ENCODE measurements at places on chromosomes 13 and 19. TPM values are rescaled to one million over a fixed set of nuclear protein-coding genes. Genes with fewer than 3 reads are reported as not detected.

The SLITRK1 gene
- total RNA-seq, result 0.10 TPM

The SLITRK6 gene
- 1.5 TPM for total RNA-seq

The NLRP5 gene
- total RNA-seq, result not detected

The SPC24 gene
- 1.1 TPM for total RNA-seq

The CAMSAP3 gene
- total RNA-seq, result not detected

The MEF2B gene
- 1.6 TPM for total RNA-seq

GRCh38 chr13:43908156-43909126, 28.7 kb downstream of the LACC1 start:
- H3K4me3 ChIP-seq, result no peak overlapping the region
- no peaks in the 10 kb centered on the region for H3K4me1 ChIP-seq
- no peak for DNase-seq
- H3K27ac ChIP-seq, result no peak overlapping the region
- no peaks in the 10 kb centered on the region for H3K36me3 ChIP-seq

DNA sequence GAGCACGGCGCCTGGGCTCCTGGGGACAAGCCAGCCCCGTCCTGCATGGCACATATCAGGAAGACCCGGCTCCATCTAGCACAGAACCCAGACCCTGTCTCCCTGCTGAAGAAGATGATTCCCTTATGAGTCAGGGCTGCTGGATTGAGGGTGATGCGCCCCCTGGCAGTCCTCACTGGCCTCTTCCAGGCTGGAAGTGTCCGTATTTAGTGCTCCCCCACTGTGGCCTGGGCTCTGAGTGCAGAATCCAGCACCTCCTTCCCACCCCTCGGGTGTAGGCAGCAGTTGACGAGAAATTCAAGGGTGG, 14.9 kb downstream of the COMP start:
- no peaks in the 10 kb centered on the region for H3K4me1 ChIP-seq
- H3K36me3 ChIP-seq, result no peaks in the 10 kb centered on the region
- no peak for DNase-seq
- no peak overlapping the region for H3K27ac ChIP-seq
- no peaks in the 10 kb centered on the region for H3K27me3 ChIP-seq
- H3K4me3 ChIP-seq, result no peak overlapping the region

DNA sequence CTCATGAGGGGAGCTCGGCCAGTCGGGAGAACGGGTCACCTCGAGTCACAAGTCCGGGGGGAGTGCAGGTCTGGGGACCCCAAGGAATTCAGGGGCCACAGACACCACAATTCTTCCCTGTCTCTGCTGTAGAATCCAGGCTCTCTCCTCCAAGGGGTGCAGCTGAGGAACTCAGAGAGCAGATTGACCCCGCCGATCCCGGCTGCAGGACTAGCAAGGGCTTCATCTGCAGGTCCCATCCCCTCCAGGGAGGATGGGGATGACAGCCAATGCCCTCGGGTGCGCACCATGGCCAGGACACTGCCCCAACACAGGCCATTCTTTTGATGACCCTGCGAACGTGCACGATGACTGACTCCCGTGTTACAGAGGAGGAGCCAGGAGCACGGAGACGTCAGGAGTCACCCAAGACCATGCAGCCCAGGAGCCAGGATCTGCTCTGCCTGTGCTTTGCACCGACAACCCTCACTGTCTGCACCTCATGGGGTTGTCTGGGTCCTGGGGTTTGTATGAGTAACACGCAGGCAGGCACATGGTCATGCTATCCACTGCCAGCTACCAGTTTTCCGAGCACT, 48.5 kb upstream of the TUBGCP3 start:
- no peak for DNase-seq
- no peaks in the 10 kb centered on the region for H3K27me3 ChIP-seq
- no peaks in the 10 kb centered on the region for H3K4me1 ChIP-seq

GRCh38 chr13:73820688-73821087, 313.5 kb downstream of the KLF12 start:
- H3K27me3 ChIP-seq, result no peaks in the 10 kb centered on the region
- no peak overlapping the region for H3K27ac ChIP-seq
- no peak overlapping the region for H3K4me3 ChIP-seq

- no peak for DNase-seq
- no peak overlapping the region for H3K27ac ChIP-seq
- no peak overlapping the region for H3K4me3 ChIP-seq
- no peaks in the 10 kb centered on the region for H3K4me1 ChIP-seq
- no peaks in the 10 kb centered on the region for H3K36me3 ChIP-seq
Observed at GRCh38 chr13:76129305-76130000, 493.3 kb downstream of the LMO7 start.

DNA sequence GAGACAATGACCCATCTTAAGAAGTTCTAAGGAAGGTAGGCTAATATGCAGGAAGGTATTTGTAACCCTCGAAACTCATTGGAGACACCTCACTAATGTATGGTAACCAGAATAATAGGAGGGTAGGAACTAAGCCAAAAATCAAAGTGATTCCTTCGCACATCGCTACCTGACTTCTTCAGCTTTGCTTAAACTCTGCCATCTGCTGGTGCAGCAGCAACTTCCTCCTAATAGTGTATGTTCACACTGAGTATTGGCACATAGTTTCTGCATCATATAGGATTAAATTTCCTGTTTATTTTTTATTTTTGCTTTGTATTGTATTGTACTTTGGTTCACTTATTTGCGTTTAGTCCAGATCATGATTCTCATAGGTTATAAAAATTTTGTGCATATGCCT, 676.2 kb downstream of the GPC5 start:
- H3K27ac ChIP-seq, result no peak overlapping the region
- H3K27me3 ChIP-seq, result no peaks in the 10 kb centered on the region
- no peaks in the 10 kb centered on the region for H3K36me3 ChIP-seq
- no peaks in the 10 kb centered on the region for H3K4me1 ChIP-seq

- no peaks in the 10 kb centered on the region for H3K27me3 ChIP-seq
- no peaks in the 10 kb centered on the region for H3K4me1 ChIP-seq
- H3K27ac ChIP-seq, result no peak overlapping the region
- DNase-seq, result no peak
- H3K4me3 ChIP-seq, result no peak overlapping the region
Observed at GRCh38 chr13:77456271-77456670, 79.2 kb upstream of the SCEL start.

- H3K27me3 ChIP-seq, result no peaks in the 10 kb centered on the region
- H3K4me1 ChIP-seq, result no peaks in the 10 kb centered on the region
- no peaks in the 10 kb centered on the region for H3K36me3 ChIP-seq
- DNase-seq, result no peak
- no peak overlapping the region for H3K27ac ChIP-seq
Observed at GRCh38 chr13:86052141-86052540, 252.9 kb upstream of the SLITRK6 start.

DNA sequence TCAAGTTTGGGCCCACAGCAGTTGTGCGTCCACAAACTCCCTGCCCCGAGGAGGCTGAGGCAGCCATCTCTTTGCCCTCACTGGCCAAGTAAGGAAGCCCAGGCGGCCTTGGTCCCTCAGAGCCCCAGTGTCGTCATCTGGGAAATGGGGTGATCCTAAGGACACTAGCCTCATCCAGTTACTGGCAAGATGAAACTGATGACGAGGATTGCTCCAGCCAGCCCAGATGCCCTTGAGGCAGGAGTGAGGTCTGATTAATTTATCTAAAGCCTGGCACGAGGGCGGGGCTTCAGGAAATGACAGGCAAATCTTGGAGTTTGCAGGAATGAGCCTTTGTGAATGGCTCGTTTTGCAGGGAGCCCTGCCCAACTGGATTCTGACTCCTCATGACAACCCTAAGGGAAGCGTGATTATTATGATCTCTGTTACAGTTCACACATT, 5.6 kb downstream of the LIPE start:
- no peak overlapping the region for H3K27ac ChIP-seq
- no peaks in the 10 kb centered on the region for H3K4me1 ChIP-seq
- no peak overlapping the region for H3K4me3 ChIP-seq
- H3K27me3 ChIP-seq, result no peaks in the 10 kb centered on the region
- H3K36me3 ChIP-seq, result no peaks in the 10 kb centered on the region

- H3K4me3 ChIP-seq, result no peak overlapping the region
- H3K27ac ChIP-seq, result no peak overlapping the region
- H3K4me1 ChIP-seq, result no peaks in the 10 kb centered on the region
- H3K27me3 ChIP-seq, result no peaks in the 10 kb centered on the region
- no peak for DNase-seq
- no peaks in the 10 kb centered on the region for H3K36me3 ChIP-seq
Observed at GRCh38 chr19:47749326-47749725, 4.0 kb downstream of the NOP53 start.

DNA sequence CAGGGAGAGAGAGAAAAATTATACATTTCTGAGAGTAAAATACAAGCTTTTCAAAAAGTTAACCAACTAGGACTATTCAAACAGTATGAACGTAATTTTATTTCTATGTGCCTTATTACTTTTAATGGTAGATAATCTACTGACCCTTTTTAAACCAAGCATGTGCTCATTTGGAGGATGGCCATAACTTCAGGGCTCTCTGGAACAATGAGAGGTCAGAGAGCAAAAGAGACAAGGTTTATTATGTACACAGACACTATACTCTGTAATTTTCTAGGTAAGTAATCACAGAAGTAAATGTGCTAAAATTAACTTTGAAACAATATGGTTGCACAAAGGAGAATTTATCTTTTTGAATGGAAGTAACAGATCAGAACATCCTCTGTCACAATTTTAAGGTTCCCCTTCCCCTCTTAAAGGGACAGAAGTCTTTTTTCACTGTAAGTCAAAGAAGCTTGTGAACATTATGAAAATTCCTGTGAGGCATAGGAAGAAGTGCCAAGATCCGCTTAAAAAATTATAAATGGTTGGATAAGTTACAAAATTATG, 1.0 kb downstream of the POSTN start:
- no peaks in the 10 kb centered on the region for H3K4me1 ChIP-seq
- no peak overlapping the region for H3K27ac ChIP-seq
- no peak for DNase-seq
- H3K36me3 ChIP-seq, result no peaks in the 10 kb centered on the region

- H3K4me1 ChIP-seq, result no peaks in the 10 kb centered on the region
- H3K27ac ChIP-seq, result no peak overlapping the region
- H3K36me3 ChIP-seq, result no peaks in the 10 kb centered on the region
- no peaks in the 10 kb centered on the region for H3K27me3 ChIP-seq
Observed at GRCh38 chr13:112846411-112847115, 122.5 kb upstream of the MCF2L start.

- no peaks in the 10 kb centered on the region for H3K36me3 ChIP-seq
- peaks cover 2% of the 10 kb centered on the region for H3K4me1 ChIP-seq
- H3K27ac ChIP-seq, result no peak overlapping the region
- no peak overlapping the region for H3K4me3 ChIP-seq
Observed at GRCh38 chr13:93472296-93472695, 245.7 kb downstream of the GPC6 start.

DNA sequence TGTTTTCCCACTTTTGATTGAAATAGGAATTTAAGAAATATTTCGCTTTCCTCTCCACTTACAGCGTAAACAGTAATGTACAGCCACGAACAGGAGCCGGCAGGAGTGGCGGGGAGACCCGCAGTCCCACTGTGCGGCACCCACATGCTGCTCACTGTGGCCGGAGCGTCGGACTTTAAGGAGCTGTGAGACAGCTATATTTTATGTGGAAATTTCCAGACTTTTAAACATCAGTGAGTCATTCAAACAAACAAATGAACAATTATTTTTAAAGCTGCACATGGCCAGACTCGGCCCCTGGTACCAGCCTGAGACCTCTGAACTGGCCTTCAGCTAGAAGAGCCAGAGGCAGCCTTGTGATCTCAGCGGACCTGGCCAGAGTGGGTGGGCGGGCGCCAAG, 52.5 kb downstream of the CRYL1 start:
- H3K27me3 ChIP-seq, result no peaks in the 10 kb centered on the region
- no peak for DNase-seq
- no peaks in the 10 kb centered on the region for H3K36me3 ChIP-seq

DNA sequence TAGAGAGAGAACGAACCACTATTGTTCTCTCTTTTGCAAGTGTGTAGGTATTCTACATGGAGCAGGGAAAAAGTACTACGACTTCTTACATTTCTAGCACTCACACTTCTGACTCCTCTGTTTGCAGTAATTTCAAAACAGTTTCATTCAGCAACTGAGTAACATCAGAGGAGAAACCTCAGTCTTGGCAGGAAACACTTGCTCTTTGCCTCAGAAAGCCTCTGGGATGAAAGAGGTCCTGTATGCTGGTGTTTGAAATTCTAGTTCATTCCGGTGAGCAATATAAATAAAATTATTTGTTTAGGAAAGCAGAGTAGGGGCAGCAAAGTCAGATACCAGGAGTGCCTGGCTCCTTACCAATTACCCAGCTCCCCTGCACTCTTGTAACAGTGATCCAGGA, 595.5 kb downstream of the TBC1D4 start:
- H3K4me3 ChIP-seq, result no peak overlapping the region
- no peak for DNase-seq
- no peak overlapping the region for H3K27ac ChIP-seq
- no peaks in the 10 kb centered on the region for H3K36me3 ChIP-seq
- H3K4me1 ChIP-seq, result no peaks in the 10 kb centered on the region

GRCh38 chr19:461721-462551, 1.1 kb upstream of the SHC2 start:
- H3K4me1 ChIP-seq, result no peaks in the 10 kb centered on the region
- no peak overlapping the region for H3K27ac ChIP-seq
- no peaks in the 10 kb centered on the region for H3K27me3 ChIP-seq
- H3K36me3 ChIP-seq, result no peaks in the 10 kb centered on the region

GRCh38 chr19:34574704-34575103, 93.1 kb downstream of the WTIP start:
- no peak overlapping the region for H3K27ac ChIP-seq
- DNase-seq, result no peak
- H3K27me3 ChIP-seq, result no peaks in the 10 kb centered on the region

DNA sequence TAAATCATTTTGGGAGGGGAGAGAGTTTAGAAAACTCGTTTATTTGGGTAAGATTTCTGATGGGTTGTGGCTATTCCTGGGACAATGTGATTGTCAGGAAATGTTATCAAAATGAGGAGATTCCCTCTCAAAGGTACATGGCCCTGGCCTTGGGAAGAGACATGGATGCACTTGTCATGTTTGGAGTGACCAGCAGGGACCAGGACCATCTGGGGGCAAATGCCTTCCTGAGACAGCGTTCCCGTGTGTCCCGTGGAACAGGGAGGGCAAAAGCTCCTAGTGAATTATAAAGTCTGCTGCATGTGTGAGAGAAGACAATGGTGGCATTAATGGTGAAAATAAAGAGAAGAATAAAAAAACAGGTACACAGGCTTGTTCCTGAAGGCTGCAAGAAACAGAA, 317.3 kb downstream of the ZNF536 start:
- no peak overlapping the region for H3K27ac ChIP-seq
- H3K4me1 ChIP-seq, result no peaks in the 10 kb centered on the region
- H3K27me3 ChIP-seq, result no peaks in the 10 kb centered on the region
- H3K4me3 ChIP-seq, result no peak overlapping the region
- no peaks in the 10 kb centered on the region for H3K36me3 ChIP-seq

GRCh38 chr13:105573136-105573535, 962.3 kb downstream of the EFNB2 start:
- no peak overlapping the region for H3K27ac ChIP-seq
- no peaks in the 10 kb centered on the region for H3K27me3 ChIP-seq

DNA sequence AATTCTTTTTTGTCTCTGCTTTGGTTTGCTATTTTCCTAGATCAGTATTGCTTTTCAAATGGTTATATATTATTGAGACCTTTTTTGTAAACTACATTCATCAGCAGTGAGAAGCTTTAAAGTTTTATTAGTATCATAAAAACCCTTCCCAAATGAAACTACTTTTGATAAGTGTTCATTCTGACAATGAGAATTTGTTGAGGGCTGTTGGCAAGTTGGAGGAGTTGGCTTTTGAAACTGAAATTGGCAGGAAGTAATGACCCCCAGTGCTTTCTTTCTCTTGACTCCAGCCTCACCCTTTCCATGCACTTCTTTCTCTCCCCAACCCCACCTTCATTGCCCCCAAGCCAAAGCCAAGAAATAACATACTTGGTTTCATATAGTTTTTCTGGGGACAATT, 113.8 kb downstream of the ZIC5 start:
- DNase-seq, result no peak
- no peaks in the 10 kb centered on the region for H3K27me3 ChIP-seq
- H3K27ac ChIP-seq, result no peak overlapping the region
- no peaks in the 10 kb centered on the region for H3K36me3 ChIP-seq
- H3K4me3 ChIP-seq, result no peak overlapping the region

All from aorta (tissue), 5 donors.